Dermis lymphatic vessel endothelial cell (primary cell): ENCODE measurements at places on chromosomes 4 and X. TPM values are rescaled to one million over a fixed set of nuclear protein-coding genes. Genes with fewer than 3 reads are reported as not detected.

The ATOH1 gene
- total RNA-seq = not detected in 2 replicates

The PABPC1L2A gene
- not detected in 2 replicates for total RNA-seq

The CNKSR2 gene
- not detected in 2 replicates for total RNA-seq

The SPANXA2 gene
- not detected in 2 replicates for total RNA-seq

The FAM47C gene
- not detected in 2 replicates for total RNA-seq

The PNCK gene
- not detected in 2 replicates for total RNA-seq

The TMEM271 gene
- total RNA-seq = not detected in 2 replicates

The SOX3 gene
- not detected in 2 replicates for total RNA-seq

The COMMD8 gene
- 18.4 and 21.1 TPM in 2 replicates for total RNA-seq
